Inflammatory macrophage (primary cell): ENCODE measurements at places on chromosomes 3 and 15.

DNA sequence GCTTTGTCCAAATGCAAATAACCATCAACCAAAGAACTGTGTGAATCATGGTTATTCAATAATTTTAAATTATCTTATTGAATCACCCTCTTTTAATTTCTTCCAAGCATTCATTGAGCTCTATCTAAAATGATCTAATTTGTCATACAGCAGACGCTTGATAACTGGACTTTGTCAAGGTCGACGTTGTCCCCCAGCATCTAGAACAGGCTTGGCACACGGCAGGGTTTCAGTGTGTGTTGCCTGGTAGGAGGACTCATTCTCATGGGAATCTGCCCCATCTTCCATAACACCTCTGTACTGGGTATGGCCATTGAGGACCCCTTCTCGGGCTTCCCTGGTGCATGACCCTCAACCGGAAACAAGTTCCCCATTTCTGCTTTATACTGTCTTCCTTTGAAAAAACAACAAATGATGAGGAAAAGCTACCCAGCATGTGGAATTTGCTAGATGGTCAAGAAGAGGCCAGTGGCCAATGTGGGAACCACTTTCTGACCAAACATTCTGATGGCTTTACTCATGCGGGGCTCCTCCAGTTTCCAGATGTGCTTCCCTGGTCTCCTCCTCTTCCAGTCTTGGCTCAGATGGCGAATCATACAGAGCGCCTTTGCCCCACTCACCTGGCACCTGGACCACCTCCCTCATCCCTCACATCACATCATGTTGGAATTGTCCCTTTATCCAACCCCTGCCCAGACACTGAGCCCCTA lies 41.7 kb upstream of the SEC22A start:
- DNase-seq = no peak

GRCh38 chr3:27043328-27043955 lies 325.7 kb downstream of the NEK10 start:
- DNase-seq = no peak

GRCh38 chr3:71112576-71112975 lies 471.0 kb downstream of the FOXP1 start:
- no peak for DNase-seq

GRCh38 chr3:40752492-40752891 lies 227.7 kb downstream of the ZNF621 start:
- DNase-seq = no peak

DNA sequence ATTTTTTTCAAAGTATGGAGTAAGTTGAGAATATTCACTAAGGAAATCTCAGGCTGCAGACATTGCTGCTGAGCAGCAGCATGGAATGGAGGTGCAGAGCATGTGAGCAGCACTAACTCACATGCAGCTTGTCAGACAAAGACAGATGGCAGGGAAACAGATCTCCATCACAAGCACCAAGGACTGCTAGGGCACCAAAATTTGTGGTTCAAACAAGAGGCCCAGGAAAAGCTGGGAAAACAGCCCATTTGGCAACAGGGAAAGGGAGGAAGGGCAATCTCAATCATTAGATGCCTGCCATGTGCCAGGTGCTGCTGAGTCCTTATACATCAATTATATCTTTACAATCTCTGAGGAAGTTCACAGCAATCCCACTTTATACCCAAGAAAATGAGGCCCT lies 47.2 kb upstream of the EIF1B start:
- DNase-seq = no peak
